ENCODE measurements at places on chromosomes 6 and 20. TPM values are rescaled to one million over a fixed set of nuclear protein-coding genes. Genes with fewer than 3 reads are reported as not detected.

Gene MAP7
- not detected for total RNA-seq

Gene BPI
- not detected for total RNA-seq

Gene FAM83B
- not detected for total RNA-seq

Gene DDX43
- 1.0 TPM for total RNA-seq

Gene OPN5
- not detected for total RNA-seq

Gene EYA4
- total RNA-seq: not detected

Gene CLPSL1
- total RNA-seq: not detected

DNA sequence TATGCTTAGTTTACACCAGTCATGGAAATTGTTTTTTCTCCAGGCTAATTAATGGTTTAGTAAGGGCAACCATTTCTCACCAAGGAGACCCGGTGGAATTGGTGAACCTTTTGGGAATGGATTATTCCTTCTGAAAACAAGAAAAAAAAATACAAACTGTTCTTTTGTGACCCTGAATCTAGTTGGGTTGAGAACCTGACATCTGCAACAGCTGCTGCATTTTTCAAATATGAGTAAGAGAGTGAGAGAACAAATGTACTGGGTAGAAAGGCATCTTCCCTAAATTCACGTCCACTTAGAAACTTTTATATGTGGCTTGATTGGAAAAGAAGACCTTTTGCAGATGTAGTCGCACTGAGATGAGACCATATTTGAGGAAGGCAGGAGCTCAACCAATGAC is 553.4 kb upstream of the EPHA7 start:
- no peak for DNase-seq

DNA sequence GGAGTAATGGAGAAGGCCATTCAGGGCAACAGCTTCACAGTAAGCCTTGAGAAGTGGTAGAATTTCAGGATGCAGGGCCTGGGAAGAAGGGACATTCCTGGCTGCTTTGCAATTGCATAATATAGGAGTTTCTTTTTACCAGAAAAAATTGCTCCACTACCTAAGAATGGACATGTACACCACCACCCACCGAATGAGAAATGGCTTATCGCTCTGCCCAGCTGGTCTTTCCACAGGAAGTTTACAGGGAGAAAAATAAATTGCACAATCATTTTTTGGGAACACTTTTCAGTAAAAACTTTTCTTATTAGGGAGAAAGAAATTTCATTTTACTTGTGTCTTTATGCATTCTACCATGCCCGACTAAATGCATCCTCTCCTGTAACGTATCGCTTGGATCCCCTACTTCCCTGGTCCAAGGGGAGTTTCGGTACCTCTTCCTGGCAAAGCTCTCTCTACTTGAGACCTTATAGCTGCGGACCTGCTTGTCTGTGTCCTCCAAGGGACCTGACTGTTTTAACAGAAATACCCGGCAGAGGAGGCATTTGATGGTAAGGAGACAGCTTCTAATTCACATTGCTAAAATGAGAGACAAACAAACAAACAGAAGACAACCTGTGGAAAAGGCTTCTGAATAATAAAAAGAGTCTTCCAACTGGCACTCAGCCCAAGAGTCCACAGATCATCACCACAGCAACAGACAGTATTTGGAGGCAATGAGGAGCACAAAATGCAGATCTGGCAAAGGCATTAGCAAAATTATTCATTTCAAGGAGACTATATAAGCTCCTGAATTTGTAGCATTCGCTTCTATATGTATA is 54.2 kb downstream of the MAP3K5 start:
- DNase-seq: no peak

DNA sequence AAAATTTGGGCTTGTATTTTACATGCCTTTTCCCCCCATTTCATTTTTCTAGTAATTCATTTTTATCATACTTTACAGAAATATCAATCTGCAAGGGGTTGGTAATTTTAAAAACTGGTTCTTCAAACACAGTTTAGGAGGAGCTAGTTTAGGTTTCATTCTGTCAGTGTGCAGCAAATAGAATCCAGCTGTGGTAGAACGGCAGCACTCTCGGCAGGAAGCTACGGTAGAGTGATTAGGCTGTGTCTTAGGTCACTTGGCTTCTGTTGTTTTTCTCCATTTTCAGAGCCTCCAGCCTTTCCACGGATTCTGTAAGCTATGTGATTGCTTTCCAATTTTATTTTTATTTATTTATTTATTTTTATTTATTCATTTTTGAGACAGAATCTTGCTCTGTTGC is 32.7 kb downstream of the TLDC2 start:
- DNase-seq: no peak

DNA sequence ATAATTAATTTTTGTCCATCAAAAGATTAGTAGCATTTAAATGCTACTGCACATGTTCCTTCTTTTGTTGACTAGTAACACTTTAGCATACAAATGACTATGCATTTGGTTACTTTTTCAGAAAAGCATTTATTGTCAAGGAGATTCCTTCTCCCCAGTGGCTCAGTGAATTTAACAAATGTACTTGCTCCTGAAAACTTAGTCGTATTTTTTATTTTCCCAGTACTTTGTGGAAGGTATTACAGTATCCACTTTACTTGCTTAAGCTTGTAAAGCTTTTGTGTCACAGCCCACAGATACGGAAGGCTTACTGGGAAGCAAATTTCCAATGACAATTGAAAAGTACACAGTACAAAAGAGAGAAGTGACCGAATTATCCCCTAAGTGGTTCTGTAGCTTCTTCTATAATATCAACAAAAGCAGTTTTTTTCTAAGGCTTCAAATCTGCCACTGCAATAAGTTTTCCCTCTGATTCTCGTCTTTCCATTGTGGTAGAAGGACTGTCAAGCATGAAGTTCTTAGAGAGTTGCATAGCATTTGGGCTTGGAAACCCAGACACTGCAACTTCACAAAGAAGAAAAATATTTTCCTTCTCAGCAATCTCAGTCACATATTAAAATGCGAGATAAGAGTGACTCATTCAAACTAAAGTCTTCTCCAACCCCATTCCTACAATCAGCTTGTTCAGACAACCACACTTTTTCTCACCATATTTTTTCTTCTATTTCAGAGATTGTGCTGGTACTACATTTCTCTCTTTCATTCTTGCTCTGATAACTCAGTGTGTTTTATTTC is 431.2 kb downstream of the GRIK2 start:
- DNase-seq: no peak

GRCh38 chr6:35312076-35312800 is 14.6 kb downstream of the DEF6 start:
- DNase-seq: no peak

GRCh38 chr20:31720486-31721407 is 1.9 kb downstream of the BCL2L1 start:
- no peak for DNase-seq

DNA sequence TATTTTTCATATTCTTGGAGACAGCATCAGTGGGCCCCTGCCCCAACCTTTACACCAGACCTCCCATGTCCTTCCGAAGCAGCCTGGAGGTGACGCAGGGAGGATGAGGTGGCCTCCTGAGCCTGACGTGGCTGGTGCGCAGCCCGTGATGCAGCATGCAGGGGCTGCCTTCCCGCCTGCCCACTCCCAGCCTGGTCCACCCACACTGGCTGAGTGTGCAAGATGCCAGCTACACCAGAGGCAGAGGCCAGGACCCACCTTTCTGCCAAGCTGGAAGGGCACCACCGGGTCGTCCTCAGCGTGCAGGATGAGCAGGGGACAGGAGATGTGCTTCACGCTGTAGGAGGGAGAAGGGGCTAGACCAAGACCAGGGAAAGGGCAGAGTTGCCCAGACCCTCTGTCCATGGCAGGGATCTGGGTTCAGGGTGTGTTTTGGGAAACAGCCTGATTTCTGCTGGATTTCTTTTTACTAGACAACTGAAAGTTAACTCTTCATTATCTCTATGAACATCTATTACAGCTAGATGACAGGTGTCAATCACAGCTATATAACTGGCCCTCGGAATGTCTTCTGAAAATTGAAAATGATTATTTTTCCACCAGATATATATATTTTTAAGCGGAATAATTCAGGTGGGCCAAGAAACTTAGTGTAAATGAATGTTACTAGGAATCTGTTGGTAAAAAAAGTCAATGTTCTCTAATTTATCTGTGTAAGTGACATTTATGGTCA is 55.6 kb downstream of the PYGB start:
- DNase-seq: no peak

DNA sequence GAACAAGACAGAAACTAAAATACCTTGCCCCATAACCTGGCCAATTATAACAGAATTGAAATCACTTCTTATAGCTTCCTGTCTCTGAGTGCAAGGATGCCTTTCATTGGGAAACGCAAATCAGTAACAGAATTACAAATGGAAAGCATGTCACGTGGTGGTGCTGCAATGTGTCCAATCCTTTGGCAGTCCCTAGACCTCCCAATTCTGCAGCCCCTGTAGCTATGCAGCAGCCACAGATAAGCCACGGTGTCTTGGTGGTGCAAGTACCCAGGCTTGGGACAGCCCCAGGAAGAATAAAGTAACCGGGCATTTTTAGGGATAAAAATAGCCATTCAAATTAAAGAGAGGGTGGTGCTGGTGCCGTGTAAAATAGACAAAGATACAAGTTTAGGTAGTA is 134.6 kb upstream of the CCN2 start:
- no peak for DNase-seq

GRCh38 chr20:35641743-35642142 is 23.0 kb downstream of the CPNE1 start:
- DNase-seq: no peak

DNA sequence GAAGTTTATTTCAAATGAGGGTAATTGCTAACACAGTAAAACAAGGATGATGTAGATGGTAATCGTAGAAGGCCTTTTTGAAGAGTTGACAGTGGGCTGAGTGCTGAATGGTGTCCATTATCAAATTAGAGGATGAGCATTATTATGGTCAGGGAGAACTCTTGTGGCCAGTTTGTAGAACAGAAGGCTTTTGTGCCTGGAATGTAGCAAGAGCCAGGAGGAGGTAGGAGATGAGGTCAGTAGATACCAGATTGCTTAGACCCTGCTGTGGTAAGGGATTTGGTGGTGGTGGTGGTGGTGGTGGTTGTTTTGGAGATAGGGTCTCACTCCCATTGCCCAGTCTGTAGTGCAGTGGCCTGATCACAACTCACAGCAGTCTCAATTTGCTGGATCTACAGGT is 6.2 kb downstream of the CSE1L start:
- DNase-seq: no peak

GRCh38 chr6:158459726-158460125 is 100.2 kb upstream of the TMEM181 start:
- no peak for DNase-seq

DNA sequence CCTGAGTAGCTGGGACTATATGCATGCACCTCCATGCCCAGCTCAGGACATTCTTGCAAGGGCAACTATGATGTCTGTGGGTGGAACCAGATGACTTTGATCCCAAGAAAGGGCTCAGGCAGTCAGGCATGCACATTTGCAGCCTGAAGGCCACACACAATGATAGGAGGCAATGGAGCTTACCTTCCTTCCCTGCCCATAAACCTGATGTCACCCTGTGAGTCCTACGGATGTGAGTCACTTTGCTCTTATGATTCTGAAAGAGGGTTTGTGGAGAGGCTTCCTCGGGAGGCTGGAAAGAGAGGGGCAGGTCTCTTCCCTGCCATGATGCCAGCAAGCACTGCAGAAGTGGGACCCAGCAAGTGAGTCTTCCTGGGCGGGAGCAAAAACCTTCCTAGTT is 202.4 kb downstream of the LY86 start:
- DNase-seq: no peak
